SK-MEL-5 (cell line): ENCODE measurements at places on chromosomes 16 and 17.

DNA sequence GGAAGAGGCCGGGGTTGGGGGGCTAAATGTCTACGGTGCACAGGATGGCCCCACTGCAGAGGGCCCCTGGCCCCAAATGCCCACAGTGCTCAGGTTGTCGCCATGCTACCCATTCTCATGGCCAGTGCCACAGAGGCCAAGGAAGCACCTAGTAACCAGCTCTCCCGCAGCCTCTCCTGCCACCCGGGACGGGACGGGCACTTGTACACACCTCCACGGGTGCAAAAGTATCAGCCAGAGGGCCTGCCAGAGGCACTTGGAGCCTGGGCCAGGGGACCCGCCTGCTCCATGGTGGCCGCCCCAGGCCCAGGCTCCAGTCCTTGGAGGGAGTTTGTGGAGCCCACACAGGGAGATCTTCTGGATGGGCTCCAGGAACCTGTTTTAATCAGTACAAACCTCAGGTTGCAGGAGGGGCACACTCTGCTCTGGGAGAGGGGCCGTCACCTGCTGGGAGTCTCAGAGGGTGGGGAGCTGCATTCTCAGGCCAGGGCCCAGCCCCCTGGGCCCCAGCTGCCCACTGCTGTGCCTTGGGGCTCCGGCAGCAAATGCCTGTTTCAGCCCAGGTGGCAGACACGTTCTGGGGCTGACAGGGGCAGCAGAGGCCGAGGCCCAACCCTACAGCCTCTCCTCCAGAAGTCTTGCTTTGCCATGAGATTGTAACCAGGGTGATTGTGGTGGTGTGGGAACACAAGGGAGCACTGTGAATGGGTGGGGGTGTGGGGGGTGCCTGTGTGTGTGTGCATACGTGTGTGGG is 7.9 kb downstream of the TPSD1 start:
- no peak for DNase-seq

GRCh38 chr16:35754391-35755369 is 2295.3 kb downstream of the TP53TG3F start:
- no peak for DNase-seq

- DNase-seq = no peak
Observed at GRCh38 chr16:77046206-77046605, 144.8 kb upstream of the MON1B start.

GRCh38 chr16:68940816-68941215 is 97.5 kb downstream of the TANGO6 start:
- DNase-seq = no peak

- peak; percentile 80 for DNase-seq
Observed at GRCh38 chr16:57299009-57299718, 14.7 kb upstream of the PLLP start.

DNA sequence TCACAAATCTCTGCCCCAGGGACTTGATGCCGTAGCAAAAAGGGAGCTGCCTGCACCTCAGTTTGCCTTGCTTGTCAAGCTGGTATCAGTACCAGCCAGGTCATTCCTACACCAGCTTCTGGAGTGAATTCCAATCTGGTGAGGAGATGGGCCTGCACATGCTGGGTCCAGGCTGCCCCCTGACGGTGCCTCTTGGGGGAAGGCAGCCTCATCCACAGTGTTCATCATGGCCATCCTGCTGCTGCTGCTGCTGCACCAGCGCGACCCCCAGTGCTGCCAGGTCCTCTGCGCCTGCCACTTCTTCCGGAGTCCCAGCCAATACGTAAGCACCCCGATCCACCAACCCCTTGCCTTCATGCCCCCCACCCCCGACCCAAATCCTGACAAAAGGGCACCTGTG is 8.3 kb downstream of the MRPL27 start:
- no peak for DNase-seq
